Kidney glomerular epithelial cell (primary cell): ENCODE measurements at places on chromosomes 2 and 18.

- DNase-seq, result no peak
These were observed 30.3 kb downstream of the PROC start for GRCh38 chr2:127448526-127448925.

- DNase-seq, result no peak
These were observed 116.6 kb upstream of the PXDN start for GRCh38 chr2:1860931-1861330.

- DNase-seq, result no peak
These were observed 57.6 kb upstream of the IL1RL1 start for GRCh38 chr2:102253753-102254150.

- no peak for DNase-seq
These were observed 16.9 kb downstream of the ZBTB7C start for GRCh38 chr18:48392268-48392667.

DNA sequence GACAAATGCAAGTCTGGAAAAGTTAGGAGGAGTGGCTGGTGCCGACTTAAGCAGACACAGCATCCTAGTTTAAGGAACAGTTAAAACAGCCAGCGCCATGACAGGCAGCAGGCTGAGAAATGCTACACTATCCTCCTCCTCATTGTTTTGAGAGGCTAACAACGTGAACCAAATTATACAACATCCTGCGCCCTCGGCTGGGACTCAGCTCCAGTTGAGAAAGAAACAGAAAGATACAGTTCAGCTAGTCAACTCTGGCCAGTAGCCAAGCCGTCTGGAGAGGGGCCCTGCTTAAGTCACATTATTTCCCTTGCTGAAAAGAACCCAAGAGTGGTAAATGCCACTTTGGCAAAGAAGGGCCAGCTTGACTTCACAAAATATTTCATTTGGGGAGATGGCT lies 90.2 kb downstream of the BCL11A start:
- DNase-seq, result no peak

DNA sequence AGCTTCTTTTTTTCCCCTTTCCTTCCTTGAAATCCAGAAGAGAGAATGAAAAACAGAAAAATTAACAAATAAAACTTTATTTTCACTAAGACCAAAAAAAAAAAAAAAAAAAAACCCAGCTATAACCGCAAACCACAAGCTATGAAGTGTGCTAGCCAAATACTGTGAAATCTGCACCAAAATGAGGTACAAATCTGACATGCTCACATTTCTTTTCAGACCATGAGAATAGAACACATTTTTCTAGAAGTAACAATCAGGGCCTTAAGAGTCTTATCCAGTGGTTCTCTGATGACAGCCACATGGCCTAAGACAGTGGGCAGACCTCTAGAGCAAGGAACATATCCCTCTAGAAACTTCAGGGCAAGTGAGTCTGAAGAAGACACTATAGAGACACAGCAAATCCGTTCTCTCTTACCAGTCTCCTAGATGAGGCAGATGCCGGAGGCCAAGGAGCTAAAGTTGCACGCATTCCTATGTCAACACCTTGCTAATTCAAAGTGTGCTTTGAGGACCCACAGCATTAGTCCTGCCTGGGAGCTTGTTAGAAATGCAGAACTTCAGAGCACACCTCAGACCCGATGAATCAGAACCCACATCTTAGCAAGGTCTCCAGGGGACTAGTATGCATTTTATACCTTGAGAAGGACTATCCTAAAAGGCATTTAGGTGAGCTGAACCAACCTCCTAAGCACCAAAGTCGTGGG lies 317.1 kb downstream of the MYCN start:
- DNase-seq, result no peak

GRCh38 chr2:217250013-217250524 lies 390.2 kb upstream of the TNP1 start:
- DNase-seq, result no peak

- DNase-seq, result no peak
These were observed 137.2 kb downstream of the ACKR3 start for GRCh38 chr2:236706803-236707202.

DNA sequence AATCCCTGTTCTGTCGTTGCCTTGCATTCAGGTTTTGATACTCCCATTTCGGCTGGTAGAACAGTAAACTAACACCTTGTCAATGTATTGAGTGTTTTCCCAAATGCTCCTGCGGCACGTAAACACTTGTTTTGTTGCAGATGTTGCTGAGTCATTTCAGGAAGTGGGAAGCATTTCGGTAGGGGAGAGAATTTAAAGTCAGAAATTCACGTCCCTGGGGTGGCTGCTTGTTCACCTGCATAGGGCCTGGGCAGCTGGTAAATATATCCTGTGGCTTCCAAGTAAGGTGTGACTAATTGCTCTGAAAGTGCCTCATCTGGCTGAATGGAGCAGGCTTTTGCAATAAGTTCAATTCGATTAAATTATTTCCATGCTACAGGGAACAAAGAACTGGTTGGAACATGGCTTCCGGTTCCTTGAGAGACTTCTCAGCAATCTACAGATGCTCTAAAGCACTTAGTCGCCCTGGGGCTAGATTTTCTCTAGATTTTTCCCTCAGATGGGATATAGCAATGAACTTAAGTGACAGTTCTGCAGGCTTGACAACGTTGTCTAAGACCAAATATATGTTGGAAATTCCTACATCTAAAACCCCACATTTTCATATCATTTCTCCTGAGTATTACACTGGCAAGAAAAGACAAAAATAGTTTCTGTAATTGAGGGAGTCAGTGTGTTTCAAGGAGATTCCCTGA lies 5.2 kb downstream of the GALR1 start:
- DNase-seq, result no peak

GRCh38 chr2:59746291-59746690 lies 807.2 kb downstream of the BCL11A start:
- DNase-seq, result no peak
